AG08396 (cell line): ENCODE measurements at places on chromosomes 4 and X.

GRCh38 chr4:997375-998071 lies 4.3 kb upstream of the SLC26A1 start:
- DNase-seq, result peak; percentile 75

DNA sequence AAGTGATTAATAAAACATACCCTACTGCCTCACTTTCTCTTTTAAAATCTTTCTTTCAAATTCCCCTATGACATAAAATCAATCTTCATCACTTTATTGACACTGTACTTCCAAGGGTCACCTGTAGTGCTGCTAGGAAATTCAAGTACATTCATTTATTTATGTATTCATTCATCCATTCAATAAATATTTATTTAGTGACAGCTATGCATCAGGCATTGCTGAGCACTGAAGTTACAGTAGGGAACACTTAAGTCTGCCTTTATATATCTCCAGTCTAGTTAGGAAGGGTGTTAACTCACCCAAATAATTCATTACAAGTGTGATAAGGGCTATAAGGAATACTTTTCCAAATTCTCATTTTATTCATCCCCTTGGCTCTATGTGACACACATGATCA lies 2.3 kb downstream of the SYTL5 start:
- no peak for DNase-seq

GRCh38 chr4:139278912-139279759 lies 889 bp downstream of the MGARP start:
- no peak for DNase-seq

DNA sequence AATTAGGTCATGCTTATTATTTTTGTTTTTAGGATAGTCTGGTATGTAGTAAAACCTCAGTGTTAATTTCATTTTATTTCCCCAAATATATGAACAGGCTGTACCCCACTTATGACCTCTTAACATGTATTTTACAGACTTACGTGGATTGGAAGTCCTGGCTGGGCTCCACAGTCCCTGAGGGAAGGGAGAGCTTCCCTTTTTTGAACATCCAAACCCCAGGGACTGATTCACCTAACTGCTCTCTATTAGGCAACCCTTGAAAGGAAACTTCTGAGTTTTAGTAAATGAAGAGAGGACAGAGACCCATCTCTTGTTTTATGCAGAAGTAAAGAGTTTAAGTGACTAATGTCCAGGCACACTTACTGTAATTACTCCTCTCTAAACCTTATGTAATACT lies 233.1 kb upstream of the SPRY1 start:
- no peak for DNase-seq

GRCh38 chr4:186760576-186760975 lies 36.9 kb upstream of the FAT1 start:
- DNase-seq, result peak; percentile 52

GRCh38 chrX:150375243-150375770 lies 12.2 kb downstream of the MAMLD1 start:
- DNase-seq, result no peak

- no peak for DNase-seq
Observed at GRCh38 chr4:152220201-152220666, 315.7 kb downstream of the FBXW7 start.

DNA sequence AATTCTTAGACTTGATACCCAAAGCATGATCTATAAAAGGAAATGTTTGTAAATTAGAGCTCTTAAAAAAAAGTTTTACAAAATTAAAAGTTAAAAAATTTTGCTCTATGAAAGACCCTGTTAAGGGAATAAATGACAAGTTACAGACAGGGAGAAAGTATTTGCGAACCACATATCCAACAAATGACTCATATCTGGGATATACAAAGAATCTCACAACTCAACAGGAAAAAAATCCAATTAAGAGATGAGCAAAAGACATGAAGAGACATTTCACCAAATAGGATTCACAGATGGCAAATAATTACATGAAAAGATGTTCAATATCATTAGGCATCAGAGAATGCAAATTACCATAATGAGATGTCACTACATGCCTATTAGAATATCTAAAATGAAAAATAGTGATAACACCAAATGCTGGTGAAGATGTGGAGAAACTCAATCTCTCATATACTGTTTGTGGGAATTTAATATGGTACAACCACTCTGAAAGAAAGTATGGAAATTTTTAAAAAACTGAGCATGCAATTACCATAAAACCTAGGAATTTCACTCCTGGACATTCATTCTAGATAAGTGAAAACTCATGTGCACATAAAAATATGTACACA lies 100.8 kb upstream of the EOLA2 start:
- no peak for DNase-seq

GRCh38 chrX:101550362-101550750 lies at the start of gene ARMCX1:
Gene ARMCX1, plus strand, starts transcription at chrX:101550547. Its CDS starts 2,384 bp downstream, at chrX:101552931.
- DNase-seq, result peak; percentile 78

DNA sequence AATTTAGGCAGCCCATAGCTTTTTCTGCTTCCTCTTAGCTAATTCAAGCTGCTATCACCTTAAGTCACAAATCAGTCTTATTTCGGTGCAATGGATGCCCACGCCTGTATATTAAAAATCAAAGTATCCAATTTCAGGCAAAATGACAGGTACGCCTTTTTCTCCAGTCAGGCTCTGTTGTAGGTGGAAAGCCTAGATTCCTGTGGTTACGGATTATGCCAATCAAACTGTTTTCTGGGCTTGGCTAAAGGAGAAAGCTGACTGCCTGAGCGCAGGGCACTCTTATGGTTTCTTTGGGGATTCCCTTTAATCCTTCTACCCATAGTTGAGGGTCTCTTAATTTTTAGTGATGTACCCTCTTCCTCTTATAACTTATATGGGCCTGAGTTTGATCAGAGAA lies 550.5 kb downstream of the PDHA2 start:
- no peak for DNase-seq

GRCh38 chrX:48589482-48590162 lies 7.7 kb upstream of the WDR13 start:
- DNase-seq, result no peak

- DNase-seq, result no peak
Observed at GRCh38 chr4:157997296-157997695, 175.5 kb downstream of the GASK1B start.

DNA sequence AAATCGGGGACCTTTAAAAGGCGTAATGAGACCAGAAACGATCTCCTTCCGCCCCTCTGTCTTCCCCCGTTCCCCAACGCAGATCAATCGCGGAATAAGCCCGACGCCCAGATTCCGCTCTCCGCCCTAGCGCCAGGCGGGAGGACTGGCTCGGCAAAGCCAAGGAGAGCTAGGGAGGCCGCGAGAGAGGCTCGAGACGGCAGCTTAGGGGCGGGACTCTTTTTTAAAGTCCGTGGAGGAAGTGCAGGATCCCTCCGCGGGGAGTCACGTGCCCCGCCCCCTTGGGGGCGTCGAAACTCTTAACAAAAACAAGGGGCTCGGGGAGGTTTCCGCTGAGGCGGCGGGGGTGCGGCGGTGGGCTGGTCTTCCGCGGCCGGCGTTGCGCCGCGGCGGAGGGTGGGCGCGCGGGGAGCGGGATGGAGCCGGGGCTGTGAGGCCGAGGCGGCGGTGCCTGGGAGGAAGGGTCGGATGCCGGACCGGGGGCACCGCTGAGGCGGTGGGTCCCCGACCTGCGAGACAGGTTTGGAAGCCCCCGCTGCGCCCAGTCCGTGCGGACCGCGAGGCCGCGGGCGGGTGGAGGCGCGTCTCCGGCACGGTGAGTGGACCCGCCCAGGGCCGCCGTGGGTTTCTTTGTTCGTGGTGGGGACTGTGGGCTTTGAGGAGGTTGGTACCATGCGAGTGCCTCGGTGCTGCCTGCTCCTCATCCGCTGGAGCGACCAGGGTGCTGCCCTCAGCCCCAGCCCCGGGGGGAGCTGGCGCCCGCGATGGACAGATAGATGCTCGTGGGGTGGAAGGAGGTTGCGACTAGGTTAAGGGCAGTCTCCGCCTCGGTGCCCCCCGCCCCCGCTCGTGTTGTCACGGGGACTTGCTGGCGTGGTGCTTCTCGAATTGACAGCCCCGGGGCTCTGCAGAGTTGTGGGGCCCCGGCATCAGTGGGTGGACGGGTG lies at the start of gene CCNG2:
TSS of gene CCNG2 (plus strand) at position 296 of the 947 bp plus-strand sequence. CDS start 1,326 bp downstream, outside the sequence.
- peak; percentile 73 for DNase-seq

GRCh38 chr4:165011403-165011802 lies 20.4 kb upstream of the TRIM60 start:
- no peak for DNase-seq

- DNase-seq, result peak; percentile 23
Observed at GRCh38 chr4:94595880-94596483, 144.2 kb downstream of the PDLIM5 start.

- DNase-seq, result no peak
Observed at GRCh38 chrX:40314070-40314469, 216.3 kb upstream of the BCOR start.

DNA sequence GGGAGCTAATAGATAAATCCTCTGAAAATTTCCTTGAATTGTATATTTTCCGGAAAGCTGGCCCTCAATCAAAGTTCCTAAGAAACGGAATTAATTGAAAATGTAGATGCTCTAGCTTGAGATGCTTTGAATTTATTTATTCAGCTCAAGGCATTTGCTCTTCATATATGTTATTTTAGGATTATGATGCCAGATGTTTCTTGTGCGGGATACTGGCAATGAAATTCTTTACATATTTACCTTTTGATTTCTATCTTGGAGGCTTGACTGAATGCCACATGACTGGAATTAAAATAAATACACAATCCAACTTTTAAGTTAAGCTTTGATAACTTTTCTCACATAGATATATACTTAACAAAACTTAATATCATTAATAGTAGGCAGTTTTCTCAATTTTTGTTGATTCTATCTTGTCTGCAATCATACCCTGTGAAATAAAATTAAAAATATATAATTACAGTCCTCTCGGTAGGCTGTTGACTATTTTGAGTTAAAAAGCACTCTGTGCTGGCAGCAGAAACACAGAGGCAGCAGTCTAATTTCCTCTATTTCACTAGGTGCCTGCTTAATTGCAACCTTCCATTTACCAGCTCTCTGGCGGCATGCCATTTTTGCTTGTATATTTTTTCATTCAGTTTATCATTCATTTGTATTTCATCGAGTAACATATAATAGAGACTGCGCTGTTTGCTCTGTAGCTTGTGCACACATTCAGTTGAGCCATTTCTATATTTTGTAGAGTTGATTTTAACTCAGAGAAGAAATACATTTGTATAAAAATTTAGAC lies 991.5 kb downstream of the ADGRL3 start:
- no peak for DNase-seq

DNA sequence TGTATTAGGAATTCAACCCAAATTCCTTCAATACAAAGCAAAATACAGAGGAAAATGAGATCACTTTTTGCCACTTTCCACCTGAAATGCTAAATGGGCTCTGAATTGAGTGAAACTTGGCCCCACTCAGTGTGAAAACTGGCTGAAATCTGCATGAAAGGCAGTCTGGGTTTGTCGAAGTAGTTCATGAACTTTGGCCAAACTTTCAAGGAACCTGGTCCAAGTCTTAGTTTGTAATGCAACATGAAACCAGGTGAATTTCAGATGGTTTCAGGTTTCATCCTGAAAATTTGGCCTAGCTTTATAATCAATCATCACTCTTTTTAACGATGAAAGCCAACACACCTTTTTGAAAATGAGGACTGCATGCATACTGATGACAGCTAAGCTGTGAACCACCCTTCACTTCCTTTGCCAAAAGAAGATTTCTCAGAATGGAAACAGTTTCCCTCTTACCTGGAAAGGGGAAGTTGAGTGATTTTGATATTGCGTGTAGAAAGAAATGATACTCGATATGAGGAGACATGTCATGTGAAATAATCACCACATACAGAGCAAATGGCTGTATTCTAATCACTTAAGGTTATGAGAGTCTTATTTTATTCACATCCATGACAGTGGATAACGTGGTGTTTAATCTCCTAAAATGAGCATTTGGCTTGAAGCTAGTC lies 209.9 kb upstream of the ETNPPL start:
- no peak for DNase-seq

GRCh38 chrX:153974003-153974725 lies 1.6 kb downstream of the TMEM187 start:
- no peak for DNase-seq

- DNase-seq, result no peak
Observed at GRCh38 chr4:75800972-75801371, 76.6 kb downstream of the USO1 start.

- DNase-seq, result no peak
Observed at GRCh38 chrX:17032351-17032750, 85.9 kb downstream of the REPS2 start.

DNA sequence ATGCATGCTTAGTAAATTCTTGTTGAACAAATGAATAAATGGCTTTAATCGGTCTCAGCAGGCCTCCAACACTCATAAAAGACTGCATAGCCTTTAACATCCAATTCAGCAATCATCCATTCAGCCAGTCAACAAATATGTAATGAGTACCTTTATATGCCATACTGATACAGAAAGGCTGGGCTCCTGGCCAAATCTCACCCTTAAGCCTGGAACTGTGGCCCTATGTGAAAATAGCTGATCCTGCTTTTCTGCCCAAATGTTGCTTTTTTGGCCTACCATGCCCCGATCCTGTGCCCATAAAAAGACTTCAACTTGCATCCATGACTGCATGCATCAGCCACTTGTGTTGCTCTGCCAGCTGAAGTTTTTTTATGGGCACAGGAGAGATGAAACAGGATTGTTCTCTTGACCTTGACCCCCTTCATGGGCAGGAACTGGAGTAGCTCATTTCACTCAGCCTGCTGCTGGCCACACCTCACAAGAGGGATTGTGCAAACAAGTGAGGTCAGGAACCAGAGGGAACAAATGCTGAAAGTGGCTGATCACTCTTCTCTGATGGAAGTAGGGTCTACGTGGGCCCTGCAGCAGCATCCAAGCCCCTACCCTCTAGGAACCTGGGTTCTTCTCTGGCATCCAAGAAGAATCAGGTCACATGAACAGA lies 75.6 kb downstream of the NPY1R start:
- no peak for DNase-seq

DNA sequence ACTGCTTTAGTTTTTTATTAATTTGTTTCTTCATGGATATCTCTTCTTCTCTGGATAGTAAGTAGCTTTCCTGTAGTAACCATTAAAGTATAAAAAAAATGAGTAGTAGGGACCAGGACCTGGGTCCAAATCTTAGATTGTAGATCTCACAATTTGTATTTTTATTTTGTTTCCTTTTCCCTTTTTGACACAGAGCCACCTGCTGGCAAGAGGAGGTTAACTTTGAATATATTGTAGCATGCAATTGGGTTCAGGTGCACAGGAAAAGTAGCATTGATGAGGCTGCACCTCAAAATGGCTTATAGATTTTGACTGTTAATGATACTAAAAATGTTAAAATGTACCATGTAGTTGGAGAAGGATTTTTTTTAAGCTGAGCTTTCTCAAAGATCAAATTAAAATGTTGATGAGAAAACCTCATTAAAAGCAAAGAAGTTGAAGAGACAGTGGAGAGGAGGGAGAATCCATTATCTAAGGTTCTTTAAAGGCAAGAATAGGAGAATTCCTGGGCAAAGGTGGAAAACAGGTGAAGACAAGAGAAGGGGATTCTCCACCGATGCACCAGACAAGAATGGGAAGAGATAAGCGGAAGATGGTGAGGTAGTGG lies 48.3 kb upstream of the HPGDS start:
- DNase-seq, result no peak

GRCh38 chr4:80053140-80053910 lies 19.7 kb downstream of the ANTXR2 start:
- DNase-seq, result no peak

GRCh38 chr4:1367936-1368289 lies 20.9 kb downstream of the UVSSA start:
- DNase-seq, result no peak

- no peak for DNase-seq
Observed at GRCh38 chr4:52555356-52555716, 103.8 kb downstream of the USP46 start.

GRCh38 chrX:47502316-47503125 lies 19.5 kb upstream of the ZNF41 start:
- no peak for DNase-seq

GRCh38 chrX:15929194-15929593 lies 74.6 kb upstream of the AP1S2 start:
- DNase-seq, result no peak

- DNase-seq, result no peak
Observed at GRCh38 chrX:129777218-129778030, 2.3 kb upstream of the SASH3 start.
